ENCODE measurements at places on chromosomes 4 and X. TPM values are rescaled to one million over a fixed set of nuclear protein-coding genes. Genes with fewer than 3 reads are reported as not detected.

DNA sequence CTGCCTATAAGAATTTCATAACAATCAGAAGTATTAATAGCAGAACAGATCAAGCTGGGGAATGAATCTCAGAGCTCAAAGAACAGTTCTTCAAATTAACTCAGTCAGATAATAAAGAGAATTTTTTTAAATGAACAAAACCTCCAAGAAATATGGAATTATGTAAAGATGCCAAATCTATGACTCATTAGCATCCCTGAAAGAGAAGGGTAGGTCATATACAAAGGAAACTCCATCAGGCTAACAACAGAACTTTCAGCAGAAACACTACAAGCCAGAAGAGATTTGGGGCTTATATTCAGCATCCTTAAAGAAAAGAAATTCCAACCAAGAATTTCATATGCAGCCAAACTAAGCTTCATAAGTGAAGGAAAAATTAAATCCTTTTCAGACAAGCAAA is 28.6 kb downstream of the CBR4 start:
- no peak for DNase-seq

DNA sequence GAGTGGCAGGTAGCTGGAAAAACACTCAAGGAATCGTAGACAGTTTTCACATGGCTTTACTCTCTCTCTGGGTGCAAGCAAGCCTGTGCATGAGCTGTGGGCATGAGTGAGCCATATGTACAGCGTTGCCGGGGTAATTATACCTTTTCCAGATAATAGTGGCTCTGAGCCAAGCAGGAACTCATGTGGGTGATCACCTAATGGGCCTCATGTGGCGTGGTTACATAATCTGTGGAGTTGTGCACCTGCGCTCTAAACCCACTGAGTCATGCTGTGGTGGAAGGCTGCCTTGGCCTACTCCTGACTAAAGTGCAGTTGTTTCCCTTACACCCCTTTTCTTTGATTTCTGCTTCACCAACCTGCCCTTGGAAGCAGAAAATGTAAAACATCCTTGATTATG is 1564.5 kb upstream of the PCDH10 start:
- DNase-seq: no peak

Gene HGFAC
- total RNA-seq: not detected

DNA sequence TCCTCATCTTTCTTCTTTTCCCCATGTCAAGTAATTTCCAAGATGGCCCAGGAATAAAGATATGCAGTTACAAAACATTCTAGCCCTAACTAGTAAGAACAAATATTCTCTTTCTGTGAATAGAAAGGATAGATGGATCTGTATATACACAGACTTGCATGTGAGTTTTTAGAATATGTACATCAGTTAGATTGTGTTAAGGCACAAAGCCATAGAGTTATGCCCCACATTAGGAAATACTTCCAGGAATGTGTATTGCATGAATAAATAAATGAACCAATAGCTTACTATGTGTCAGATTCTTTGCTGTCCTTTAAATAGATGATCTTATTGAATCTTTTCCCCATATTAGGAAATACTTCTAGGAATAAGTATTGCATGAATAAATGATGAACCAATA is 46.0 kb upstream of the TMPRSS11E start:
- DNase-seq: no peak

DNA sequence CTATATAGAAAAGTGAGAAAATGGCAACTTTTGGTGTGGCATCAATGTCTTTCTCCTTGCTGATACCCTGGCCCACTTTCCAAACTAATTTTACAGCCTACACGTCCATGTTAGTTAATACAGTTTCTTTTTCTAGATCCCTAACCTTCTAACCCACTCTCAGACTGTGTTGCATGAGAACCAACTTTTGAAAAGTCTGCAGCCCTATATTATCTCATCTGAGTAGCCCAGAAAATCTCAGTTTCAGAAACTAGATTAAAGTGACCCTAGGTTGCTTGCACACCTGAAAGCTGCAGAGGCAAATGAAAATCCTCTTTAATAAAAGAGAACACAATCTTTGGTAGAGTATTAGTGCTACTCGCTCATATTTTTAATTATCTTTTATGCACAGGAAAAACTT is 371.6 kb upstream of the EMCN start:
- no peak for DNase-seq

DNA sequence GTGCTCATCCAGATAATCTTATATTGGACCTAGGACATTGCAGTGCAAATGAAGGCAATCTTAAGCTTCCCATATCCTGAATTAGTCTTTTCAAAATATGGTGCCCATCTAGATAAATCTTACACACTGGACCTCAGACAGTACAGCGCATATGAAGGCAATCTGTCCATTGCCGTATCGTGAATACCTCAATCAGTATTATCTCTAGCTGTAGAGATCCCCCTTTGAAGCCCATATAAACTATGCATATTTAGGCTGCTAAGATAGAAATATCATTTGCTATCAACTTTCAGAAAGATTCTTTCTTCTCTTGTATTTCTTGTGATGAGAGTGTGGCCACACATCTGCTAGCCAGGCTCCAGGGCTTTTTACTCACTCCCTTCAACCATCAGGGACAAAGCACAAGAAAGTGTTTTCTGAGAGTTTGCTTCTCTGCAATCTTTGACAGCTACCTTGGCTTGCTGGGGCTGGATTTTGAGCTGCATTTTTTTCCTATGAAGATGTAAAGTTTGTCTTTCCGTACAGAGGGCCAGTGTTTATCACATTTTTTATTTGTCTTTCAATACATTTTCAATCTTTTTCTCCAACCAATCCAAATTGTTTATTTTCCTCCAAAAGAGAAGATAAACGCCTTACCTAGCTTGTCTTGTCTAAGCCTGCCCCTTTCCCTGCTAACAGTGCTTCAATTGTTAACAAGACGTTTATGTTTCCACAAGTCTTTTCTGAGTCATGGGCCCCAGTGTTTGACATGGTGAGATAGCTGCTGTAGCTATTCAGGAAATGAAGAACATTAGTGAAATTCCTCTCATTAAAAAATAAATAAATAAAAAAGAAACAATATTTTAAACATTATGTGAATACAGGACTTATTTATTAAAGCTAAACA is 57.6 kb upstream of the FAT1 start:
- no peak for DNase-seq

- peak; percentile 73 for DNase-seq
These were observed 41.7 kb downstream of the BCORL1 start for GRCh38 chrX:130024127-130024526.

DNA sequence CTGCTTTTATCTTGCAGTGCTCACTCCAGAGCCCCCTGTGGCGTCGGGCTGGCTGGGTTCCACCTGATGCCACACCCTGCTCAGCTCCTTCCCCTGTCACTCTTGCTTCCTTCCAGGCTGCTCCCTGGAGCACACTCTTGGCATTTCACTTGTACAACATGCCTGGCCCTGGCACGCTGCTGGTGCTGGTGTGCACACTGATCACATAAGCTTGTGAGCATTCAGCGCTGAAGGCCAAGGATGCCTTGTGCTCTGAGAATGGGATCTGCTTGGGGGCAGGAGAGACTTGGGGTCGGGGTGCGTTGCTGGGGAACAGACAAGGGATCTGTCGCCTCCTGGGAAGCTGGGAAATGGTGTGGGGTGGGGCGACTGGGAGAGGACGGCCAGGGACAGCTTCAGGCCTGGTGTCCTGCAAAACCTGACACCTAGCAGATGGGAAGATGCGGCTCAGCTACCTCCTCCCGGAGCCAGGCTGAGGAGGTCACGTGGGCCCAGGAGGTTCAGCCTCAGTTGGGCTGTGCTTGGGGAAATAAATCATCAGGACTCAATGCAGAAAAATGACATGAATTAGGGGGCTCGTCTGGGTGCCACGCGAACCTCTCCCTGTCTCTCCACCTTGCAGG is 108.5 kb downstream of the PHKA2 start:
- DNase-seq: no peak

GRCh38 chr4:86482306-86483172 is 111.6 kb upstream of the PTPN13 start:
- no peak for DNase-seq

DNA sequence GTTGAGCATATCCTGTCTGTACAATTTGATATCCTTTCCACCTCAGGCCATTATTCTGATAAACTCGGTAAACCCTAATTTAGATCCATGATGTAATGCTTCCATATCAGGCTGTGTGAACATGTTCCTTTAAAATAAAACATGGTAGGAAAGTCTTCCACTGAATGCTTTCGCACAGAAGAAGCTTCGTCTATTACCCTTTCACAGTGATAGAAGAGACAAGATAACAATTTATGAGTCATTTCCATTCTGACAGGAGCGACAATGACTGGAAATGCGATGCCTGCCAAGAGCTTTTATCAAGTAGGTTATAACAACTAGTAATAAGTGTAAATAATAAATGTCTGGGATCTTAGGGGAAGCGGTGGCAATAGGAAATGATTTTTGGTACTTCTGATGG is 98.8 kb downstream of the TTC29 start:
- DNase-seq: no peak

DNA sequence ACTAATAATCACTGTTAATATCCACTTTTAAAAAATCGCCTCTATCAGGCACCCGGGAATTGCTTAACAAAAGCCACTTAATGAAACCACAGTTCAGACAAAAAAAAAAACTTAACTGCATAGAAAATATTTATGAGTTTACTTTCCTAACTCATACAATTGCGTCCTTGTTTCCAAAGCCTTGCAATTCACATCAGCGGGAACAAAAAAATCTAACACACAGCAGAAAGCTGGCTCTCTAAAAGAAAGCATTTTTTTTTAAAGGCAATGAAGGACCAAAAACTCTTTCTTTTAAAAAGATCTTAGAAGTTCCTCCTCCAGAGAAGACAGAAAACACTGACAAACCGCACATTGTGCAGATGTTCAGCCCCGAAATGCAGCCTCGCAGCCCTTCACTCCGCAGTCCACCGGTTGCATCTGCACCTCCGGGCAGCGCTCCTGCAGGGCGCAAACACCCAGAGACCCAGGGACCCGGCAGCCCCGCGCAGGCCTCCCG is 812 bp downstream of the FAT1 start:
- no peak for DNase-seq

DNA sequence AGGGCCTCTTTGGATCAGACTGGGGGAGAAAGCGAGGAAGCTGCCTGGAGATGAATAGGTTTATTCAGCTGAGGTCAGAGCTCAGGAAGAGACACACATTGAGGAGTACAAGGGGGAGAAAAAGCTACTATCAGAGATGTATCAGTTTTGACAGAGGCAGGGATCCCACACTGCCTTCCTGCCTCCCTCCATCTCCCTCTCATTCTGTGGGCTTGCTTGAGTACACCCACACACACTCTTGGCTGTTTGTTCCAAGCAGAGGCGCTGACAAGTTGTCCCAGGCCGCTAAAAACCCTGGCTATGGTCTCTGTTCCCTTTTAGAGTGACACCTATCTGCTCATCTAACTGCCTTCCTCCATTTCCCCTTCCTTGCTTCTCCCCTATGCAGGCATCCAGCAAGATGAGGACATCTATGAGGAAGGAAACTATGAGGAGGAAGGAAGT is 5.2 kb downstream of the TSPYL2 start:
- DNase-seq: no peak

- DNase-seq: no peak
These were observed 5.0 kb downstream of the WAS start for GRCh38 chrX:48688531-48689150.

DNA sequence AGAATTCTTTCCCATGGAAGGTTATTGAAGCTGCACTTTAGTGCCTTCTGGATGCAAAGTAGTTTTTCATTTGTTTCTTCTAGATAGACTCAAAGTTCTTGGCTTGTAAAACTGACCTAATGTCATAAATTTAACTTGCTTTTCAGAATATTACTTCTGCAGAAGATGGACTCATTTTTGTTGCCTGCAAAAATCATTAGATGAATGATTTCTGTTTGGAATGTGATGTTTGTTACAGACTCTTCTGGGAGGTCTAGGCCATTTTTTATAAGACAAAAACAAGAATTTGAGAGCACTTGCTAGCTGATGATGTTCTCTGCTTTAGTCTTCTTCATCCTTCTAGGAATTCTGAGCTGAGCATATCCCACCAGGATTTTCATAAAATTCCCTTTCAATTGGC is 308.6 kb upstream of the GIMD1 start:
- DNase-seq: no peak

GRCh38 chr4:5465956-5466355 is 242.4 kb downstream of the EVC2 start:
- DNase-seq: no peak

Gene HTR2C
- total RNA-seq: not detected

Gene NWD2
- not detected for total RNA-seq

Gene F9
- not detected for total RNA-seq

Gene MAGEA1
- not detected for total RNA-seq

- DNase-seq: no peak
These were observed 22.7 kb upstream of the TMPRSS11F start for GRCh38 chr4:68152411-68152810.

Gene GSX2
- total RNA-seq: not detected

DNA sequence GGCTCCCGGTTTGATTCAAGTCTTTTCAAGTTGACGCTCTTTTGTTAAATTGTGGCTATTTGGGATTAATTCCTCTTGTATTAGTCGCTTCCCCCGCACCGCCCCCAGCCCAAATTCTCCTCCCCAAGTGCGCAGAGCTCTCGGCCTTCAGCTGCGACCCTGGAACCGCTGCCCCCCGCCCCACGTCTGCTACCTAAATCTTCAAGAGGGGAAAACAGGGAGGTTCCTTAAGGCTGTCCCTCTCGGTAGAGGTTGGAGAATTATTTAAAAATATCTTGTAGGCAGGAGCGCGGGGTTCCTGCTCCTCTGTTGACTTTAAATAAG is 860 bp upstream of the RPS6KA3 start:
- DNase-seq: no peak

- DNase-seq: no peak
These were observed 1345.5 kb downstream of the TECRL start for GRCh38 chr4:63063760-63064159.

GRCh38 chrX:54891573-54891972 is 29.1 kb upstream of the TRO start:
- DNase-seq: peak; percentile 17

GRCh38 chr4:89511776-89512175 is 204.2 kb upstream of the GPRIN3 start:
- no peak for DNase-seq

DNA sequence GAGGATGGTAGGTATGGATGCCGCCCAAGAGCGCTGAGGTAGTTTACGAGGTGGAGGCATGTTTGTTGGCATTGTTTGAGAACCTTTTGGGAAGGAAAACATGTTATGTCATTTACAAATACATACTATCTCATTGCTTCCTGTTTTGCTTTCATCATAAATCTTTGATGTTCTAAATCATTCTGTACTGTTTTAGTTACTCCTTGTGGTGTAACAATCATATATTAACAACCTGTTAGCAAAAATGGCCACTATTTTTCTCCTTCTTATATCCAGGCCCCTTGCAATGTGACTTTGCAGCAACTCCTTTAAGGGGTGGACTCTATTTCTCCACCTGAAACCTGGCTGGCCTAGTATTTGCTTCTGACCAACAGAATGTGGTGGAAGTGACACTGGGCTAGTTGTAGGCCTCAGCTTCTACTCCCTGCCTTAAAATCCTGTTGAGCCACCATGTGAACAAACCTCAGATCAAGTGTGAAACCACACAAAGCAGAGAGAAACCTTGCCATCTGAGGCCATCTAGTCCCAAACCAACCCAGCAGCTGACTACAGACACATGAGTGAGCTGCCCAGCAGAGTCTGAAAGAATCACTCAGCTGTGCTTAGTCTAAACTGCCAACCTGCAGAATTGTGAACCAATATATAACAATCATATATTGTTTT is 15.8 kb upstream of the CXorf38 start:
- no peak for DNase-seq

- DNase-seq: no peak
These were observed 8.9 kb upstream of the NAP1L5 start for GRCh38 chr4:88706574-88706973.

Gene SLC16A2
- 0.10 TPM for total RNA-seq

All from T-helper 17 cell (primary cell).